Activated naive CD4-positive, alpha-beta T cell treated with anti-CD3 and anti-CD28 coated beads, Interleukin-2, amount 50 U/mL, for 16 hours (primary cell): ENCODE measurements at places on chromosomes 12 and 14.
A peak's percentile ranks its signal among the peaks of the same experiment; 100 is the strongest.

DNA sequence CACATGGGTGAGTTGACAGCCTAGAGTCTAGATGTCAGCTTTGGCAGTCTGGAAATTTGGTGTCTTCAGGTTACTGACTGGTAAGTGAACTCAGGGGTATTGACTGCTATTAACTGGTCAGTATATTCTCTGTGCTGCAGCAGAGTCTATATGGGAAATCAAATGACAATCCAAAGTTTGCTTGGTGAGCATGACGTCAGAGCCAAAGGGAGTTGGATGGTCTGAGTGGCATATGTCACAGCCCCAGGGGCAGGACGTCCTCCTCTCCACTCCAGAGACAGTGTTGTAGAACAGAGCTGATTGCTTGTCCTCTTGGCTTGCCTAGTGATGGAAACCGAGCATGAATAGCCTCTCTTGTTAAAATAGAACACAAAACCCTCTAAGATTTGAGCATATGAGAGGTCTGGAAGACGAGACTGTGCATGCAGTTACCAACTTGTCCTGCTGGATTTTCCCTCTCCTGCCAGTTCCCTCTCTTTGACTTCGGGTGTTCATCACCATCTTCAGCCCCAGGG is 3.3 kb upstream of the TBC1D30 start:
- DNase-seq = no peak

DNA sequence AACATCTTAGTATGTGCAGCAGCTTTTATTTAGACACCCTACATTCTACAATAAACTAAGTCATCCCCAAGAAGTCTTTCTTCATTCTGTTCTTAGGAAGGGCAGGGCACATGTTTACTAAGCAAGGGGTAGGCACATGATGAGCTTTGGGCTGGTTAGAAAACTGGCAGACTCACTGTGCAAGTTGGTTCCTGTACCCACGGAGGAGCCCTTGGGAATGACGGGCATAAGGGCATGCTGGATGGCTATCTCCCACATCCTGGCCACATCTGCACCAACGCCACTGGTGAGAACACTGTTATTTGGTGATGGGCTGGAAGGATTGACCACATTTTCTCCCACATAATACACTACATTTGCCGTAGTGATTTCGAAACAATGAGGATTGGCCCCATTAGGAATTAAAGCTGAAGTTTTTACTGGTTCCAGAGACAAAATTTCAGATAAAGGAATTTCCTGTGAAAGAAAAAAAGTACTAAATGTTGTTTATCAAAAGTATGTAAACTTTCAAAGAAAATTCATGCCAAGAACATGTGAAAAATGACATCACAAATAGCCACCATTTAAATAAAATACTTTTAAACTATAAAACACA is 297.0 kb downstream of the PRKD1 start:
- DNase-seq = no peak

DNA sequence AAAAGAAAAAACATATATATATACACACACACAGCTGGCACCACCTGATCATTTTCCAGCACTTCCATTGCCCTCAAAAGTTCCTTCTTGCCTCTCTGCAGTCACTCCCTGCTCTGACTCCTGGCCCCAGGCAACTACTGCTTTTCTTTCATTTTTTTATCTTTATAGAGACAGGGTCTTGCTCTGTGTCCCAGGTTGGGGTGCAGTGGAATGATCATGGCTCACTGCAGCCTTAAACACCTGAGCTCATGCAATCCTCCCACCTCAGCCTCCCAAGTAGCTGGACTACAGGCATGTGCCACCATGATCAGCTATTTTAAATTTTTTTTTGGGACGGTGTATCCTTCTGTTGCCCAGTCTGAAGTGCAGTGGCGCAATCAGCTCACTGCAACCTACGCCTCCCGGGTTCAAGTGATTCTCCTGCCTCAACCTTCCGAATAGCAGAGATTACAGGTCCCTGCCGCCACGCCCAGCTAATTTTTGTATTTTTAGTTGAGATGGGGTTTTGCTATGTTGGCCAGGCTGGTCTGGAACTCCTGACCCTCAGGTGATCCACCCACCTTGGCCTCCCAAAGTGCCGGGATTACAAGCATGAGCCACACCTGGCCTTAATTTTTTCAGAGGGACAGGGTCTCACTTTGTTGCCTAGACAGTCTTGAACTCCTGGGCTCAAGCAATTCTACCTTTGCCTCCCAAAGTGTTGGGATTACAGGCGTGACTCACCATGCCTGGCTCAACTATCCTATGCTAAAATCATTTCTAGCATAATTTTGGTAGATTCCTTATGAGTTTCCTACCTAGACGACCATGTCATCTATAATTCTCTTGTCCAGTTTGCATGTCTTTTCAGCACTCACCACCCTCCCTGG is 7.8 kb downstream of the HSP90AA1 start:
- no peak for DNase-seq

DNA sequence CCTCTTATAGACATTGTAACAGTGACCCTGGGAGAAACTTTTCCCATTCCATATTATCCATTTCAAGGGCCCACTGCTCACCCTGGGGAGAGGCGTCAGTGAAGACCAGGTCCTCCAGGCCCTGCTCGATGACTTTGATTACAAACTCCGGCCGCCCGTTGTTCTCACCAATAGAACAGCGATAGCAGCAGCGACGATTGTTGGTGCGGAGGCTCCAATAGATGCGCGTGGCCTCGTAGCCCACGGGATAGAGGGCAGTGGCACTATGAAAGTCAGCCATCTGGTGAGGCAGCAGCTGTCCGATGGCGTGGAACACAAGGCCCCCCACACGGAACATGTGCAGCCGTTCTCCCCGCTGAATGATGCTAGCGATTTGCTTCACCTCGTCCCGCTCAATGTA is 7.5 kb upstream of the PRKAG1 start:
- DNase-seq = no peak

DNA sequence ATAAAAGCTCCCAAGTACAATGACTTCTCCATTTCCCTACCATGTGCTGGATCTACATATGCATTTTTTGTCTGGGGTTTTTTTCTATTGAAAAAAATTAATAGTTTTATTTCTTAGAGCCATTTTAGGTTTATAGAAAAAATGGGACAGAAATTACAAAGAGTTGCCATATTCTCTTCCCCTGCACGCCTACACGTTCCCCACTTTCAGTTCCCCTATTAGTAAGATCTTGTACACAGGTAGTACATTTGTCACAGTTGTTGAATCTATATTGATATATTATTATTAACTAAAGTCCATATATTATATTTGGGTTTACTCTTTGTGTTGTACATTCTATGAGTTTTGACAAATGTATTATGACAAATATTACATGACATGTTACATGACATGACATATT is 35.7 kb downstream of the SIX6 start:
- no peak for DNase-seq

GRCh38 chr12:128840862-128841468 is 12.3 kb upstream of the GLT1D1 start:
- no peak for DNase-seq

DNA sequence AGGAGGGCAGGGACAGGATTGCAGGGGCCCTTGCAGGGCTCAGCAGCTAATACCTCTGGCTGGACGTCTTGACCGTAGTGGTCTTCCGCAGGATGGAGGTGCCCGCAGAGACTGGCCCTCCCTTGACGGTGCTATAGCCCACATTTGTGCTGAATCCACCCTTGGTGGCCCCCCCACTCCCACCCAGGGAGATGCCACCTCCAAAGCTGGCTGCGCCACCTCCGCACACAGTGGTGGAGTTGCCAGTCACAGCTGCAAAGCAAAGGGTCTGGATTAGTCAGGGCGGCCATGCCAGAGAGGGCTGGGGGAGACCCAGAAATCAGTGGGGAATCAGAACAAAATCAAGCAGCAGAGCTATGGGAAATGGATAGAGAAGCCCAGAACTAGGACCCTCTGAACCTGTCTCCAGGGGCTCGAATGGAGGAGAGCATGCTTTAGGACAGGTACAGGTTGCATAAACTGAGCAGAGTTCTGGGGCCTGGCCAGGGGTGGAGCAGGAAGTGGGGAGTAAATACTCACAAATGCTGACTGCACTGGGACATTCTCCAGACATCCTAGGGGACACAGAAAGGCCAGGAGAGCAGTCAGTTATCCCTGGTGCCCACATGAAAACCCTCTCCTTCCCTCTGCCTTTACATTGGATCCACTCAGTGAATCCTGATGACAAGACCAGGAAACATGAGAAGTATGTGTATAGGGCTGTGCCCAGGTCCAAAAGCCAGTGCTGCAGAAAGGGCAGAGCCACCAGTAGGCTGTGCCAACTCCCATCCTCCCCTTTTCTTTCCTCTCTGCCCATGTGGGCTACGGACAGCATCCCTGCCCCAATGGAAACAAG is 8.1 kb upstream of the KRT4 start:
- DNase-seq = no peak

DNA sequence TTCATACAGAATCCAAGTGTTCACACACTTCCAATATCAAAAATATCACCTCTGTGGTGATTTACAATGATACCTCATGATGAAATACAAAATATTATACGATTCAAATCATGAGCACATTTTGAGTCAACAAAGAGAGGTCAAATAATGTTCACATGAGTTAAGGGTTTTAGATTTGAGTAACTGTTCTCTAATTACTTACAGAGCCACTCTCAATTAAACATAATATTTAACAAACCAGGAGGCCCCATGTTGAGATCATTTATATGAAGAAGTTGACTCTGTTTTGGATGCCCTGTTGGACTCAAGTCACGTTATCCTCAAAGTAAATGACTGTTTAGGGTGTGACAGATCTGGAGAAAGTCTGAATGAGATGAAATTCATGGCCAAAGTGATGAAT is 53.5 kb downstream of the NUAK1 start:
- DNase-seq = no peak

DNA sequence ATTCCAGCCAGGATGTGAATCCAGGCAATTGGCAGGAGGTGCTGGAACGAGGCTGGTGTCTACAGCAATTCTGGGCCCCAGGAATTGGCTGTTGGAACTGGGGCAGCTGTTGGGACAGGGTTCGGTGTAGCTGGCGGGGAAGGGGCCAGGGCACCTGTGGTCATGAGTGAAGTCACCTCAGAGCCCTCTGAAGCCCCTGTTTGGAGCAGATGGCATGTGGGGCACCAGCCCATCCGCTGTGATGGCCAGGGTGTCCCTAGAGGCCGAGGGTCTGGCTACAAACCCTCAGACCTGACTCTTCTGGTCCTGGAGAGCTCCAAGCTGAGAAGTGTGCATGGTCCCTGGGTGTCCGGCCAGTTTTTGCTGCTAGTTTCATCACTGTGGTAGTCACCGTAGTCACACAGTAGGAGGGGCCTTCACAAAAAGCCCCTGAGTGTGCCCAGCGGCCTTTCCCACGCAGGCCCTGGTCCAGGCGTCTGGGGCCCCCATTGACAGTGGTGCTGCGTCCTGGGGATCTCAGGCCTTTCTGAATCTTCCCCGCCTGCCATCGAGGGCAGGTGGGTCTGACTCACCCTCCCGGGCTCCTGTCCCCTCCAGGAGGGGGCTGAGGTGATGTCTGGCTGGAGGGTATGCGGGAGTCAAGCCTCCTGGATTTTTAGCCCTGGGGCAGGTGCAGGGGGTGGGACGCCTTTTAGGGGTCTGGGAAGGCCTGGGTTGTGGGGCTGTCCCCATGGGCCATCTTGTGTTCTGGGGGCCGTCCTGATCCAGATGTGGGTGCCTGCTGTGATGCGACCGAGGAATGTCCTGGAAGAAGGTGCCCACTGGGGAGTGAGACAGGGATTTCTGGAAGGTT is 368.0 kb downstream of the TMEM121 start:
- DNase-seq = peak; percentile 3

DNA sequence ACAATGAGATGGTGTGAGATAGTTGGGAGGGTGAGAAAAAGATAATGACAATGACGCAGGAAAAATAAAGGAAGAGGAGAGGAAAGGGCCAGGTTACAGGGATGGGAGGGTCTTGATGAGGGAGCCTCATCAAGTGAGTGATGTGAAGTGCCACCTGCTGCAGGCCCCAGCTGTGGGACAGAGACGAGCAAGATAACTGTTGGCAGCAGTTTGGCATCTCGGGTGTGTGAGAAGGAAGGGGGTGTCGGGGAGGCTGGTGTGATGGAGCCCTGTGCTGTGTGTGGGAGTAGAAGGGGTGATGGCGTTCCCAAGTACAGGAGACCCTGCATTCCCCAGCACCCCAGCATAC is 11.4 kb upstream of the TAC3 start:
- DNase-seq = no peak

DNA sequence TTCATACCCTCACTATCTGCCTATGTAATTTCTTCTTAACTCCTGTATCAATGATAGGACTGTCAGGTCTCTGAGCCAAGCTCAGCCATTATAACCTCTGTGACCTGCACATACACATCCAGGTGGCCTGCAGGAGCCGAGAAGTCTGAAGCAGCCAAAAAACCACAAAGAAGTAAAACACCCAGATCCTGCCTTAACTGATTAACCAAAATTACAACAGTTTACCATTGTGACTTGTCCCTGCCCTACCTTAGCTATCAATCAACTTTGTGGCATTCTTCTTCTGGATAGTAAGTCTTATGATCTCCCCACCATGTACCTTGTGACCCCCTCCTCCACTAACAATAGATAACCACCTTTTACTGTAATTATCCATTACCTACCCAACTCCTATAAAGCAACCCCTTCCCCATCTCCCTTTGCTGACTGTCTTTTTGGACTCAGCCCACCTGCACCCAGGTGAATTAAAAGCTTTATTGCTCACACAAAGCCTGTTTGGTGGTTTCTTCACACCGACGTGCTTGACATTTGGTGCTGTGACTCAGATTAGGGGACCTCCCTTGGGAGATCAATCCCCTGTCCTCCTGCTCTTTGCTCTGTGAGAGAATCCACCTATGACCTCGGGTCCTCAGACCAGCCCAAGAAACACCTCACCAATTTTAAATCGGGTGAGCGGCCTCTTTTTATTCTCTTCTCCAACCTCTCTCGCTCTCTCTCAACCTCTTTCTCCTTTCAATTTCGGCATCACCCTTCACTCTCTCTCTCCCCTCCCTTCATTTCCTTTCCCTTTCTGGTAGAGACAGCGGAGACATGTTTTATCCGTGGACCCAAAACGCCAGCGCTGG is 11.5 kb upstream of the LGMN start:
- DNase-seq = no peak

- no peak for DNase-seq
Observed at GRCh38 chr12:12376646-12377448, 20.0 kb downstream of the BORCS5 start.
